ENCODE measurements at places on chromosomes 5 and 9.

DNA sequence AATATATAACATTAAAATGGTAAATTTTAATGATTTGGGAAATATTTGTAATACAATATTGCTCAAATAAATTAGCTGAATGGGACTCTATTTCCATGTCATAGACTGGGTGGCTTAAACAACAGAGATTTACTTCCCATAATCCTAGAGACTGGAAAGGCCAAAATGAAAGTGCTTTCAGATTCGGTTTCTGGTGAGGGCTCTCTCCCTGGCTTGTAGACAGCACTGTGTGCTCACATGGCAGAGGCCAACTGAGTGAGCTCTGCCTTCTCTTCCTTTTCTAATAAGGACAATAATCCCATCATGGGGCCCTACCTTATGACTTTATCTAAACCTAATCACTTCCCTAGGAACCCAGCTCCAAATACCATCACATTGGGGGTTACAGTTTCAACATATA lies 196.2 kb downstream of the MARCHF11 start:
- DNase-seq: no peak

DNA sequence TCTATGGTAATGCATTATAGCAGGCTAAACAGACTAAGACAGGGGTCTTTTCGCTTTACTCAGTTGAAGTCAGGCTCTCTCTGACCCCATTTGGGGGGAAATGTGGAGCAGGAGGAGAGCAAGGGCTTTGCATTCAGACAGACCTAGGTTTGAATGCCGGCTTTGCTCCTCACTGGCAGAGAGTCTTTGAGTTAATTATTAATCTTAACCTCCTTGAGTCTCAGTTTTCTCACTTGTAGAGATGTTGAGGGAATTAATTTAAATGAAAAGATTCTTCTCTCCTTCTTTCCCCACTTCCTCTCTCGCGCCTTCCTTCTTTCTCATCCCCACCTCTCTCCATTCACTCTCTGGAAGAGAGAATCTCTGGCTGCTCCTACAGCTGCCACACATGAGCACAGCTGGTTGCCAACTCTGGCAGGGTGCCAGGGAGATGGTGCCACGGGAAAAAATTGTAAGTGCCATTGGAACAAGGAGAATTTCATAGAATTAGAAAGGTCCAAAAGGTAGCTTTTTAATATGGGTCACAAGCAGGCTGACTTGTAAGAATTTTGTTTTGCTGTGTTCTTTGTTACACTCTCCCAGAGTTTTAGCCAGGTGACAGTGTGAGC lies 25.2 kb upstream of the GLRA1 start:
- DNase-seq: peak; percentile 20

DNA sequence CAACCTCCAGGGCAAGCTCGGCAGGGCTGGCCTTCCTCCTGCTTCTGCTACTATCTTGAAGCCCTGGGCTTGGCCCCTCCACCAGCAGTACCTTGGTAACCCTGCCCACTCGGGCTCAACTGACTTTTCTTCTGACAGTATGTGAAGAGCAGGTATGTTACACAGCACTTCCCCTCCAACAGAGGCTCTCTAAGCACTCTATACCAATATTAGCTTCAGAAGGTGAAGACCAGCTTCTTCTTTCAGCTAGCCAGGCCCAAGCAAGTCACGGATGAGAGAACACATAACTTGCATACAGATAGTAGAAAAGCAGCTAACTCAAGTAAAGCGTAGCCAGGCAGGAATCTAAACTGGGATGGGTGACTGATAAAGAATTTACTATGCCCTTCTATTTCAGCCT lies 64.3 kb downstream of the FEM1C start:
- no peak for DNase-seq

GRCh38 chr9:4739587-4740387 lies 1.2 kb downstream of the AK3 start:
- DNase-seq: no peak
